Activated CD4-positive, alpha-beta T cell treated with anti-CD3 and anti-CD28 coated beads, Interleukin-2, Interleukin-4, amounts not matched to agents 100 ng/mL and 50 ng/mL, durations not matched to agents 16 hours and 8 hours (primary cell): ENCODE measurements at places on chromosomes 13 and 19.

- DNase-seq: no peak
Observed at GRCh38 chr13:112831801-112832200, 137.2 kb upstream of the MCF2L start.

DNA sequence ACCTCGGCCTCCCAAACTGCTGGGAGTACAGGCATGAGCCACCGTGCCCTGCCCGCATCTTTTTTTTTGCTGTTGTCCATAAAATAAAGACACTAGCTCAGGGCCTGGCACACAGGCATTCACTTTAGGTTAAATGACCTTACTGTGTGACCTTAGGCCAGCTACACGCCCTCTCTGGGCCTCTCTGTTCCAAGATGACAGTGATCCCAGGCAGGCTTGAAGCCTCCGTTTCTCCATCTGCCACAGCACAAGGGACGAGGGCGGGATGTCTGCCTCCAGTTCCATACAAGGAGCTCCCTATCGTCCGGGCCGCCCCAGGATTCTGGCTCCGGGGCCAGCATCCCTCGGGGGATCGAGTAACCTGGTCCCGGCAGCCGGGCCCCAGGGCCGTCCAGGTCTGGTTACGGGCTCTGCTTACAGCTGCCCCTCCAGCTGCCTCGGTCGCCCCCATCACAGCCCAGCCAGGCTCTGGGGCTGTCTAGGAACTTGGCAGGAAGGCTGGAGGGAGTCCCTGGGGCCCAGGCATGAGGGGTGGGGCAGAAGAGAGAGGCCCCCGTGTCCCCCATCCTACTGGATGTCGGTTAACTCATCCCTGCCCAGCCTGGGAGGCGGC is 11.9 kb upstream of the SEMA6B start:
- DNase-seq: no peak

GRCh38 chr19:2636897-2637683 is 65.4 kb downstream of the GNG7 start:
- DNase-seq: peak; percentile 64

- DNase-seq: no peak
Observed at GRCh38 chr19:38266981-38267597, 2.7 kb downstream of the SPINT2 start.

DNA sequence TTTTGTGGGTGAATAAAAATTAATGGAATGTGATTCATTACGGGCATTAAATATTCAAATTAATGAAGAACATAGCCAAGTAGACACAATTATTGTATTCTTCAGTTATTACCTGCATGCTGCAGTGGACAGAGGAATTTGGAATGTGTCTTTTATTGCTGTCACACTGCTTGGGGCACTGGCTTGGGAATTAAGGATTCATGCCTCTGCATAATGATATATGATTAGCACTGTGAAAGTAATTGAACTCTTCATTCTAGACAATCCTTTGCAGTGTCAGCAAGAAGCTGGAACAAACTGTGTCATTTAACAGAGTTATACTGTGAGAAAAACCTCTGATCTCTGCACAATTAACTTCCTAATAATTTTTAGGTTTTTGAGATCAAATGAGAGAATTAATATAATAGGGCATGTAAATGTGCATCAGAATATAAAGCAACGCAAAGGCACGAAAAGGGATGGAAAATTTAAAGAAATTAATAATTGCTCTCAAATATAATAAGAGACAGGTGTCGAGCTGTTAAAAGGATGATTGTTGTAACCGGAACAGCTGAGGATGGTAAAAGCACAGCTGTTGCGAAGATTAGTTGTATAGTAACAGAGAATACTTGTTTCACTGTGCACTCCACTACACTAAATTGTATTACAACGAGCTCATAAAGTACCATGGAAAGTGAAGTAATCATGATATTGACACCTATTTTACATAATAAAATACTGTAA is 235.1 kb upstream of the MIR17HG start:
- DNase-seq: no peak
